Pericardium fibroblast (primary cell): ENCODE measurements at places on chromosomes 6 and 20. TPM values are rescaled to one million over a fixed set of nuclear protein-coding genes. Genes with fewer than 3 reads are reported as not detected.

The ZNF311 gene
- total RNA-seq: 0.26 and 1.8 TPM in 2 replicates

The C20orf202 gene
- total RNA-seq: 0.58 TPM in 1 of 2 replicates, not detected in the other

The EEF1A2 gene
- total RNA-seq: 0.09 and 0.35 TPM in 2 replicates

The RSPO3 gene
- total RNA-seq: 0.47 and 1.5 TPM in 2 replicates

The DLK2 gene
- 0.23 and 5.8 TPM in 2 replicates for total RNA-seq
